ENCODE measurements at places on chromosomes 16 and 17. TPM values are rescaled to one million over a fixed set of nuclear protein-coding genes. Genes with fewer than 3 reads are reported as not detected.

DNA sequence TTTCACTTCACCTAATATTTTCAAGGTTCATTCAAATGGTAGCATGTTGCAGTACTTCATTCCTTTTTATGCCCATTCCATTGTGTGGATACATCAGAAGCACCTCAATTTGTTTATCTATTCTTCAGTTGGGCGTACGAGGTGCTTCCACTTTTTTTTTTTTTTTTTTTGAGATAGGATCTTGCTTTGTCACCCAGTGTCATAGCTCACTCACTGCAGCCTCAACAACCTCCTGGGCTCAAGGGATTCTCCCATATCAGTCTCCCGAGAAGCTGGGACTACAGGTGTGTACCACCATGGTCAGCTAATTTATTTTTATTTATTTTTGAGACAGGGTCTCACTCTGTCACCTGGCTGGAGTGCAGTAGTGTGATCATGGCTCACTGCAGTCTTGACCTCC, 22.5 kb upstream of the SPNS3 start:
- DNase-seq, result no peak

DNA sequence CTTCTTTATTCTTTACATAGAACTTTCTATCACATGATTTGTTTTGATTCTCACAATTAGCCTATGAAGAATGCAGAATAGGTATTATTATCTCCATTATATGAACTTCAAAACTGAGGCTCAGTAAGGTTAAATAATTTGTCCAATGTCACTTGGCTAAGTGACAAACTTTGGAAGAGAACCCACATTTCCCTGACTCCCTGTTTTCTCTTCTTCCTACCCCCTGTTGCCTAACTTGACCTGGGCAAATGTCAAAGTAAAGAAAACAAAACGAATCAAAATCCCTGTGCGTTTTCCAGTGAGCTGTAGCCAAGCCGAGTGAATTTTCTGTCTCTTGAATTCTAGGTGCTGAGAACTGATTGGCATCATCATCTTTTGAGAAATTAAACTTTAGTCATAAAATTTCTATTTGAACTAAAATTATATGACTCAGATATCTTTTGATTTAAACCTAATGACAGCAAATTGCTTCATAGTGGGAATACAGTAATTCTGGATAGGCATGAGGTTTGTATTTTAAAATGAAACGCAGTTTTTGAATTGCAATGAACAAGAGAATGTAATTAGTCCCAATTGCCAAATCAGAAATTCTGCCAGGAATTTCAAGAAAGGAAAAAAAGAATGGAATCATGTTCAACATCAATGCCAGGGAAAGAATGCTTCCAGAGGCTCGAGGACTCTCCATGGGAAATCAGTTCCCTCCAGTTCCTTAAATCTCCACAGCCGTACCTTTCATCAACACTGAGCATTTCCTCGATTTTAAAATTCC, 4.6 kb upstream of the NACA2 start:
- no peak for DNase-seq

GRCh38 chr17:81018044-81018802, 16.7 kb upstream of the BAIAP2 start:
- DNase-seq, result peak; percentile 47

DNA sequence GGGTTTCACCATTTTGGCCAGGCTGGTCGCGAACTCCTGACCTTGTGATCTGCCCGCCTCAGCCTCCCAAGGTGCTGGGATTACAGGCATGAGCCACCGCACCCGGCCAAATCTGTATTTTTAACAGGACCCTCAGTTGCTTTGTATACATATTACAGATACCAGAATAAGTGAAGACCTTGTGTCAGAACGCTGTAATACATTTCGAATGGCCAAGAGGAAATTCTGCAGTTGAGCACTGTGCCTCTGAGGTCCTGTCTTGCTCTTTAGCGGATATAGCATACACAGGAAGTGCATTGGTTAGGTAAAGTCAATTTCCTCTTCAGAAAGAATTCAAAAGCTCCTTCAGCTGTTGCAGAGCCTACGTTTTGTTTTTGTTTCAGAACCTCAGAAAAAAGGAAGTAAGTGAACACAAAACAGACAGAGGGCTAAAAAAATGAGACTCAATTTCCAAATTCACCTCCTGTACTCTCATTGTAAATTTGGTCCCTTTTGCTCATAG, 15.7 kb downstream of the CRLF3 start:
- no peak for DNase-seq

The AARS1 gene
- 97.6 TPM for total RNA-seq

DNA sequence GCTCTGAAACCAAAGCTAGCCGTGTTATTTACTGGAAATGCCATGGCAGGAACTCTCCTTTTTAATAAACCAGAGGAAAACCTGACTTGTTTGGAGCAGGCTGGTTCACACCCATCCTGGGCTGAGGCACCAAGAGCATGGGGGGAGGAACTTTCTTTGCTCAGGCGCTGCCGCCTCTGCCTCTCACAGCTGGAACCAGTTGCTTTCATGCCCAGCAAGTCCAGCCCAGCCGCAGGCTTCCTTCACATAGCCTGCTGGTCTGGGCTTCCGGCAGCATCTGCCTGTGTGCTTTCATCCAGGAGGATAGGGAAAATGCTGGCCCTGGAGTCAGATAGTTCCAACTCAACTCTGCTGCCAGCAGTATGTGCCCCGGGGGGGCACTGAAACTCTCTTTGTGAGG, 88.1 kb upstream of the ASIC2 start:
- DNase-seq, result no peak

DNA sequence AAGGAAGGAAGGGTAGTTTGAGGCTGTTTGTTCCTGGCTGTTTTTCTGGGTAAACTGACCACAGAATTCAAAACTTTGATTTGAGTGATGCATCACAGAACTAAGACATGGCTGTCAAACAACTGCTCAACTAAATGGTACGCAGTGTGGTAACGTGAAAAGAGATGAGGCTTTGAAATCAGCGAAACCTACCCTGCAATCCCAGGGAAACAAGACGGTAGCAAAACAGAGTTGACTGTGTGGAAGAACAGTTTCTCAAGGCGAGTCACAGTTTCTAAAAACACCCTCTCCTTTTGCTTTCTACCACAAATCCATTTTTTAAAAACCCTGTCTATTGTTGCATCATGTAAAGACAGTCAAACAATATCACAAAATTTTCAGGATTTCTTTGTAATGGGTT, 156.0 kb upstream of the MAF start:
- DNase-seq, result no peak

DNA sequence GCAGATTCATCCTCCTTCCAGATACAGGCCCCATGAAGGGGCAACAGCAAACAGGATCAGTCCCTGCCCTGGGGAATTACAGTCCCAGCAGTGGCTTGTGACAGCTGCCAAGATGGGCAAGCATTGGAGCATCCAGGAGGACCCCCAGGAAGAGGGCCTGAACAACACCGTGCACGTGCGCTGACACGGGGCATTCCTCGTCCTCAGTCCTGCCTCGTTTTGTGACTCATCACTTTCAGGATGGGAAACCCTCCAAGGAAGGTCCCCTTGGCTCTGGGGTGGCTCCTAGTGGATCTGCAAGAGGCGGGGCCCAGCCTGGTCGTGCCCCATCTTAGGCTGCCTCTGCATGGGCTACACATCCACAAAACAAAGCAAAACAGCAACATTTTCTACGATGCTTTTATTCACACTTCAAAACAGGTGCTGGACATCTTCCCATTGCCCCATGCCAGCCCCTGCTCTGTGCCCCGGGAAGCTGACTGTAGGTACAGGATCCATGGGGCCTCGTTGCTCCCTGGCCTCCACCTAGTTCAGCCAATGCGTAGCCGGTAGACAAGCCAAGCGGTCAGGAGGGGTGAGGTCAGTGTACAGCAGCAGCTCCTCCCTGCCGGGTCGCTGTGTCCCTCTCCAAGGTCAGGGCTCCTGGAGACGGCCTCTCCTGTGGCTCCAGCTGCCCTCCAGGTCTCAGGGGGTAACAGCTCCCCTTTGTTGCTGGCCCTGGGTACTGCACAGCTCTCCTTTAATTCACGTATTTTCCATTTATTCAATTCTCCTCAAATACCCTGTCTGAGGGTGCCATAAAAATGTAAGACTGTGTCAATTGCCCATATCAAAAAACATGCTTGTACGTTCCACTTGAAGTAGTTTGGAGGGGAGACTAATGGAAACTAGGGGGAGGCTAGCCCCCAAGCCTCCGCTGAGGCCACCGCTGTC, 32.2 kb downstream of the ACTG1 start:
- peak; percentile 48 for DNase-seq

The CX3CL1 gene
- total RNA-seq, result 10.1 TPM

The TP53TG3B gene
- total RNA-seq, result not detected

DNA sequence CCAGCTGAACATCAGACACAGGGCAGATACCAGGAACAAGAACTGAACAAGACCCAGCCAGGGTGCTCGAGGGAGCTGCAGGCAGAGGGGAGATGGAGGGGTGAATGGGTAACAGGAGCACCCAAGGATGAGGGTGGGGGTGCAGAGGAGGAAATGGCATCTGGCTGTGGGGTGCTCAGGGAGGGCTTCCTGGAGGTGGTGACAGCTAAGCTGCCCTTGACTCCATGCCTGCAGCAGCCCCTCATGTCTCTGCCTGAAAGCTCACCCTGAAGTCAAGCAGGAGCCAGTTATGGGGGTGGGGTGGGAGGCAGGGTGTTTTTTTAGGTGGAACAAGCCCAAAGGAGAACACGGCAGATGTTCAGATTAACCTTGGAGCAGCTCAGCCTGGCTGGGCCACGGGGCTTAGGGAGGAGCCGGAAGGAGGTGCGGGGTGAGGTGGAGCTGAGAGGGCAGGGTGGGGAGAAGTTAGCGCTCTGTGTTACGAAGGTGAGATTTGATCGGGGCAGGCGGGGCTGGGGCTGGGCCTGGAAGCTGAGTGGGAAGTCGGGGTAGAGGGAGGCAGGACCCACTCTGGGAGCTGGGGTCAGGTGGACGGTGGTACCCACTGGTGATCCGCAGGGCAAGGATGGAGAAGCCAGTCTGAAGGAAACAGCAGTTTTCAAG, 143.0 kb downstream of the ENGASE start:
- DNase-seq, result no peak

- DNase-seq, result no peak
Observed at GRCh38 chr17:28881533-28882056, 15.9 kb downstream of the FLOT2 start.

GRCh38 chr17:59783221-59784047, 76.0 kb downstream of the VMP1 start:
- DNase-seq, result peak; percentile 92

GRCh38 chr17:8927395-8927794, 38.1 kb downstream of the PIK3R5 start:
- no peak for DNase-seq

The MAF gene
- total RNA-seq, result 8.0 TPM

The JPH3 gene
- 0.35 TPM for total RNA-seq

DNA sequence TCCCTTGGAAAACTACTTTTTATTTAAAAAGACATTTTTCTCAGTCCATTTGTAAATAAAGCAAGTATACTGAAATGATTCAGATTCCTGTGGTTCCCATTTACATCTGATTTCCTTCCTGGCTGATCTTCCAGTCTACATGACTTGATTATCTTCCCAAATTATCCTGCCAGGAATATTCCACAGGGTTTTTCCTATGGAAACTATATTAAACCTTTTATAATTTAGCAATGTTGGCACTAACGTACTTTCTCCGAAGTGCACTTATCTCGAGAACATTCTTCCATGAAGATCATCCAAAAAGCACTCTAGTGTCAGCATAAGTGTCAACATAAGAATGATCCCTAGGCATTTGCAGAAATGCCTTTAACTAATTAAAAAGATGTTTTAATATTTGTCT, 347.7 kb upstream of the KIF2B start:
- peak; percentile 18 for DNase-seq

GRCh38 chr16:28069971-28070794, 6.7 kb upstream of the GSG1L start:
- DNase-seq, result no peak

The MT1B gene
- not detected for total RNA-seq

- no peak for DNase-seq
Observed at GRCh38 chr17:76502341-76503211, 1.4 kb upstream of the RHBDF2 start.

The SLC4A1 gene
- total RNA-seq, result not detected

The SPATA22 gene
- total RNA-seq, result 0.35 TPM

GRCh38 chr16:69404275-69404805, 18.5 kb upstream of the TERF2 start:
- peak; percentile 85 for DNase-seq

The NGFR gene
- not detected for total RNA-seq

GRCh38 chr17:64336760-64337413, 53.8 kb downstream of the PECAM1 start:
- DNase-seq, result no peak

DNA sequence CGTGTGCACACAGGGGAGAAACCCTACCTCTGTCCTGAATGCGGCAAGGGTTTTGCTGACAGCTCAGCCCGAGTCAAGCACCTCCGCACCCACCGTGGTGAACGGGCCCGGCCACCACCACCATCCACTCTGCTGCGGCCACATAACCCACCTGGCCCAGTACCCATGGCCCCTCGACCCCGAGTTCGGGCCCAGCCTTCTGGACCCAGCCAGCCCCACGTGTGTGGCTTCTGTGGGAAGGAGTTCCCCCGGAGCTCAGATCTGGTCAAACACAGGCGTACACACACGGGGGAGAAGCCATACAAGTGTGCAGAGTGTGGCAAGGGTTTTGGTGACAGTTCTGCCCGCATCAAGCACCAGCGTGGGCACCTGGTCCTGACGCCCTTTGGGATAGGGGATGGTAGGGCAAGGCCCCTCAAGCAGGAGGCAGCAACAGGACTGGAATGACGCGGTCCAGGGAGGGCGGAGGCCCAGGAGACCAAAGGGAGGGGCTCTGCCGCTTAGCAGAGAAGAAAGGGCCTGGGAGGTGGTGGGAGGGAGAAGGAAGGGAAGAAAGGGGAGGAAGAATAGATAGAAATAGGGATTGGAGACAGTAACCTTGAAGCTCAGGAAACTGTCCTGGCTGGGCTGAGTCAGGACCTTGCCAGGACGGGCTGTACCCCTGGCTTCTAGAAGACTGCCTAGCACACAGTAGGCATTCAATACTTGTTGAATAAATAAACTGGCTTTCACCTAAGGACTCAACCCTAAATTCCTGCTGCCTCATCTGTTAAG, 3.6 kb downstream of the ZNF48 start:
- no peak for DNase-seq

The MT3 gene
- total RNA-seq, result not detected

DNA sequence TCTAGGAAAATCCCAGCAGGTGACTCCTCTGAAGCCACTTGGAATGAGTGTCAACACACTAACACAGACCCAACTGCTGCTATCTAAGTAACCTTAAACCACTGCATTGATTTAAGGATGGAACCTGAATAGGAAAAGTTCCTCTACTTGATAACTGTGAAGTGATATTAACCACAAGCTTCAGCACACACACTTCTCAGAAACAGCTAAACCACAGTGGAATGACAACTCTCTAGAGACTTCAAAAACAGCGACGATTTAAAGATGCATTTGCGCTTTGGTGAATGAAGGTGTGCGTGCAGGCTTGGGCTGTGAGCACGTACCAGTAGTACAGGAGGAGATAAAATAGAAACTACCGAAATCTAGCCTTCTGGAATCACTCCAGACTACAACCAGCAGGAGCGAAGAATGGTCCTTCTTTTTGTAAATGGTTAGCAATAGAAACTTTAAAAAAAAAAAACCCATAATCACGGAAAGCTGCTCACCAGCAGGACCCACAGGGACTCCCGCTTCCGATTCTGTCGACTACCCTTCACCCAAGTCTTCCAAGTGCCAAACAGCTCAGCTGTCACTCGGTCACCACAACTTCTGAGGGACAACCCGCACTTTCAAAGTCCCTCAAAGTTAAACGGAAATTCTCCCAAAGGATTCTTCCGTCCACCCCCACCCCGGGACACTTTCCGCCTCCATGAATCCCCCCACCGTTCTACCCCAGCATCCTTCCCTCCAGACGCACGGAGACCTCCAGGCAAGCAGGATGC, 137.7 kb upstream of the CORO6 start:
- DNase-seq, result peak; percentile 58
